Activated CD4-positive, alpha-beta memory T cell treated with anti-CD3 and anti-CD28 coated beads for 36 hours (primary cell): ENCODE measurements at places on chromosomes 16 and 17. TPM values are rescaled to one million over a fixed set of nuclear protein-coding genes. Genes with fewer than 3 reads are reported as not detected.

GRCh38 chr17:64073771-64074703 is 53.6 kb upstream of the ICAM2 start:
- peaks cover 73% of the 10 kb centered on the region for H3K36me3 ChIP-seq
- no peak for DNase-seq
- H3K27me3 ChIP-seq: no peaks in the 10 kb centered on the region
- no peak overlapping the region for H3K4me3 ChIP-seq
- H3K27ac ChIP-seq: no peak overlapping the region

DNA sequence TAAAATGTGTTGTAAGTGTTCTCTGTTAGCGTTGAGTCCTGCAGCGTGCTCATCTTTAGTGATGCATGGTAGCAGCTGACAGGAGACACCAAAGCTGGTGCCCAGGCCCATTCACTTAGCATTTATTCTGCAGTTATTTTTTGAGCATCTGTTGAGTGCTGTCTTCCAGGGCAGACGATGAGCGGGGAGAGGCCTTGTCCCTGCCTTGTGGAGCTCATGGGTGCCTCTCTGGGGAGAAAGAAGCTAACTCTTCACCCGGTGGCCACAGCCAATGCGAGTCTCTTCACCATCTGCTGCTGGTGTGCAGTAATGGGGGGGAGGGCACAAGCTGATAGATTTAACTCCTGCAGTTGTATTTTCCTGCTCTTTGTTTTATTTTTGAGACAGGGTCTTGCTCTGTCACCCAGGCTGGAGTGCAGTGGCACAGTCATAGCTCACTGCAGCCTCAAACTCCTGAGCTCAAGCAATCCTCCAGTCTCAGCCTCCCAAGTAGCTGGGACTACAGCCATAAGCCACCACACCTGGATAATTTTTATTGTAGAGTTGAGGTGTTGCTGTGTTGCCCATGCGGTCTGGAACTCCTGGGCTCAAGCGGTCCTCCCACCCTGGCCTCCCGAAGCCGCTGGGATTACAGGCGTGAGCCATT is 30.5 kb downstream of the GPT2 start:
- H3K4me3 ChIP-seq: no peak overlapping the region
- H3K27me3 ChIP-seq: no peaks in the 10 kb centered on the region
- H3K27ac ChIP-seq: no peak overlapping the region
- peaks cover 15% of the 10 kb centered on the region for H3K4me1 ChIP-seq
- peaks cover 22% of the 10 kb centered on the region for H3K36me3 ChIP-seq

- peak overlapping the region; percentile 30 for H3K4me3 ChIP-seq
- DNase-seq: no peak
- H3K4me1 ChIP-seq: peaks cover 8% of the 10 kb centered on the region
- no peaks in the 10 kb centered on the region for H3K36me3 ChIP-seq
Observed at GRCh38 chr17:68599552-68600066, 1.6 kb downstream of the FAM20A start.

- peak; percentile 91 for DNase-seq
- peak overlapping the region; percentile 34 for H3K4me3 ChIP-seq
- H3K27ac ChIP-seq: peak overlapping the region; percentile 92
- peaks cover 46% of the 10 kb centered on the region for H3K4me1 ChIP-seq
- peaks cover 59% of the 10 kb centered on the region for H3K36me3 ChIP-seq
- no peaks in the 10 kb centered on the region for H3K27me3 ChIP-seq
Observed at GRCh38 chr16:69166221-69166833, 20.6 kb upstream of the SNTB2 start.

DNA sequence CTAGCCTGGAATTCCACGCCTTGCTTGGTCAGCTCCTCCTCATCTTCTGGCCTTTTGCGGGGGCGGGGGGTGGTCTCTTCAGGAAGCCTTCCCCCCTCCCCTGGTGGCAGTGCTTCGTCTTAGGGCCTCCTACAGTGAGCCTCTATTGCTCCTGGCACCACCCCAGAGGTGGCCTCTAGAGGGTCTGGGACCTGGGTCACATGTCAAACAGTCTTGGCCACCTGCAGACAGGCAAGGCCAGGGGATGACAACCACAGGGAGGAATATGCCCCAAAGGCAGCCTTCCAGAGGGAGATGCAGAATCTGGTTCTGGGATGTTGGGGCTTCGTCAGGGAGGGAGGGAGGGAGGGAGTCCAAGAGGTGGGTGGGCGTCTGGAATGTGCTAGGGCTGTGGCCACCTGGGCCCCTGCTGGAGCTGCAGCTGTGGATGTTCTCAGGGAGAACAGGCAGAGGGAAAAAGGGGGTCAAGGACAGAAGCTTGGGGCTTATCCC is 50.6 kb downstream of the SMPD3 start:
- H3K27ac ChIP-seq: no peak overlapping the region
- H3K36me3 ChIP-seq: no peaks in the 10 kb centered on the region
- H3K27me3 ChIP-seq: no peaks in the 10 kb centered on the region
- H3K4me1 ChIP-seq: peaks cover 16% of the 10 kb centered on the region

GRCh38 chr16:85607796-85608514 is 5.2 kb upstream of the GSE1 start:
- no peak for DNase-seq
- no peak overlapping the region for H3K4me3 ChIP-seq
- no peak overlapping the region for H3K27ac ChIP-seq
- peaks cover 2% of the 10 kb centered on the region for H3K27me3 ChIP-seq
- H3K36me3 ChIP-seq: no peaks in the 10 kb centered on the region

TAT gene
- not detected for total RNA-seq

ARL5C gene
- total RNA-seq: not detected

CCDC154 gene
- total RNA-seq: 1.5 TPM

GRCh38 chr17:36824678-36825101 is 112.6 kb upstream of the LHX1 start:
- H3K4me1 ChIP-seq: no peaks in the 10 kb centered on the region
- no peak overlapping the region for H3K27ac ChIP-seq
- no peaks in the 10 kb centered on the region for H3K36me3 ChIP-seq
- peaks cover 38% of the 10 kb centered on the region for H3K27me3 ChIP-seq
- no peak for DNase-seq
- H3K4me3 ChIP-seq: no peak overlapping the region

- H3K27me3 ChIP-seq: peaks cover 4% of the 10 kb centered on the region
- H3K4me3 ChIP-seq: no peak overlapping the region
- no peaks in the 10 kb centered on the region for H3K36me3 ChIP-seq
- no peak overlapping the region for H3K27ac ChIP-seq
Observed at GRCh38 chr17:13727441-13728171, 125.9 kb upstream of the HS3ST3A1 start.

GRCh38 chr17:35778641-35779196 is 16.7 kb downstream of the MMP28 start:
- no peak overlapping the region for H3K4me3 ChIP-seq
- no peak for DNase-seq
- H3K27ac ChIP-seq: no peak overlapping the region

GRCh38 chr17:32382526-32383223 is 32.7 kb downstream of the ZNF207 start:
- no peaks in the 10 kb centered on the region for H3K27me3 ChIP-seq
- peak overlapping the region; percentile 5 for H3K27ac ChIP-seq
- H3K36me3 ChIP-seq: peaks cover 32% of the 10 kb centered on the region
- peaks cover 4% of the 10 kb centered on the region for H3K4me1 ChIP-seq
- no peak overlapping the region for H3K4me3 ChIP-seq
- DNase-seq: no peak

CCL17 gene
- 3.1 TPM for total RNA-seq

DNA sequence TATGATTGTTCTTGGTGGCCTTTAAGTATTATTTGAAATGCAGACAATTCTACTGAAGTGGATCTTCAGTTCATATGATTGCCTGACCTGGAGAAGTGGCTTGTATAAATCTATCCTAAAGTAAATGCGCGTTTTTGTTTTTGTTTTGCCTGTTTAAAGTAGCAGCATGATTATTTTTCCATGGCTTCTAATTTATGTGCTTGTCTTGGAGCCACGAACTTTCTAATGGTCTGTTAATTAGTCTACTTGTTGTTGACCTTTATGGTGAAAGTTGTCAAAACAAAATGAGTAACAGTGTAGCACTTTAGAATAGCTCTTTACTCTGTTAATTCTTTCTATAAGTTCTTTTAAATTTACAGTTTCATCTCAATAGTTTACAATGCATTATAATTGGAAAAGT is 1.7 kb downstream of the PRKAR1A start:
- peak overlapping the region; percentile 98 for H3K4me3 ChIP-seq
- peaks cover 46% of the 10 kb centered on the region for H3K4me1 ChIP-seq
- DNase-seq: no peak
- H3K36me3 ChIP-seq: peaks cover 43% of the 10 kb centered on the region

- H3K36me3 ChIP-seq: no peaks in the 10 kb centered on the region
- H3K27me3 ChIP-seq: peaks cover 12% of the 10 kb centered on the region
- DNase-seq: no peak
- no peak overlapping the region for H3K27ac ChIP-seq
Observed at GRCh38 chr16:86052926-86053325, 154.0 kb downstream of the IRF8 start.

DNA sequence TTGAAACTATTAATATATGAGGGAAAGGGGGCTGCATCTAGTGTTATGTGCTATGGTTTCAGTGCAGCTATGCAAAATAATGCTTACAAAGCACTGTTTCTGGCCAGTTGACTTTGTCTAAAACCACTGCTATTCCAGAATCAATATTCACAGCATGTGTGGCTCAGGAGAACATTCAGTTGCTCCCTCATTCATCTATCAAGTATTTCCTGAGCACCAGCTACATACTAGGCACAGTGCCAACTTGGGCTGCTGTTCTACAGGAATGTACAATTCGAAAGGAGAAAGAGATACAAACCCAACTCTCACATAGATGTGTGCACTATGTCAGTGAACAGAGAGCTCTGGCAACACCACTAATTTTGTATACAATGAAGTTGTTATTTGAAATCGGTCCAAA is 183.0 kb downstream of the PHKB start:
- H3K36me3 ChIP-seq: peaks cover 33% of the 10 kb centered on the region
- no peak for DNase-seq
- no peak overlapping the region for H3K27ac ChIP-seq

DNA sequence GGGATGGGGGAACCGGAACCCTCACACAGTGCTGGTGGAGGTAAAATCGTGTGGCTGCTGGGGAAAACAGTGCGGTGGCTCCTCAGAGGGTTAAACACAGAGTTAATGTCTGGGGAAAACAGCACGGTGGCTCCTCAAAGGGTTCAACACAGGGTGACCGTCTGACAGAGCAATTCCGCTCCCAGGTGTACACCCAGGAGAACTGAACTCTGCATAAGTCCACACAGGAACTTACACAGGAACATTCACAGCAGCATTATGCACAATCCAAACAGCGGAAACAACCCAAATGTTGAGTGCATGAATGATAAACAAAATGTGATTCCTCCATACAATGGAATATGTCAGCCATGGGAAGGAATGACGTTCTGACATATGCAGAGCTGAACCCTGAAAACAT is 51.4 kb downstream of the CCDC57 start:
- H3K4me3 ChIP-seq: no peak overlapping the region
- no peaks in the 10 kb centered on the region for H3K4me1 ChIP-seq
- H3K27me3 ChIP-seq: no peaks in the 10 kb centered on the region
- no peak overlapping the region for H3K27ac ChIP-seq

- H3K27me3 ChIP-seq: no peaks in the 10 kb centered on the region
- peaks cover 86% of the 10 kb centered on the region for H3K4me1 ChIP-seq
- H3K27ac ChIP-seq: no peak overlapping the region
- no peak overlapping the region for H3K4me3 ChIP-seq
- DNase-seq: no peak
- peaks cover 8% of the 10 kb centered on the region for H3K36me3 ChIP-seq
Observed at GRCh38 chr17:46152423-46152822, 40.8 kb downstream of the KANSL1 start.

GRCh38 chr16:84150926-84151325 is 5.8 kb downstream of the DNAAF1 start:
- no peak overlapping the region for H3K4me3 ChIP-seq
- H3K36me3 ChIP-seq: no peaks in the 10 kb centered on the region
- no peaks in the 10 kb centered on the region for H3K4me1 ChIP-seq
- peaks cover 7% of the 10 kb centered on the region for H3K27me3 ChIP-seq
- DNase-seq: no peak
- H3K27ac ChIP-seq: no peak overlapping the region

EIF3CL gene
- 53.2 TPM for total RNA-seq

DNA sequence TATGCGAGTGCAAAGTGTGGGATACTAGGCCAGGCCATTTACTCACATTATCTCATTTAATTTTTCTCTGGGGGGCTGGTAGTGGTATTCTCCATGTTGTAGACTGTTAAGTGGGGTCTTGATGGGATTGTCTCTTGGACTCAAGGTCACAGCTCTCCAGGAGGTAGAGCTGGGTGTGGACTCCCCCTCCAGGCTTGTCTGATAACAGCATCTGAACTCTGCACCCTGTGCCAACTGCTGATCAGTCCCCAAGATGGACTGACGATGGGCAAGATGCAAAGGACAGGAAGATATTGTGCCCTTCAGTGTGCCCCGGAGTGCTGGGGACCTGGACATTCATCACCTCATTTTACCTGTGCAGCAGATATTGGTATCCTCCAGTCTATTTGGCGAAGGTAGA is 147.8 kb downstream of the MSI2 start:
- no peak overlapping the region for H3K4me3 ChIP-seq
- DNase-seq: no peak
- no peaks in the 10 kb centered on the region for H3K27me3 ChIP-seq
- H3K36me3 ChIP-seq: peaks cover 20% of the 10 kb centered on the region
- H3K4me1 ChIP-seq: peaks cover 36% of the 10 kb centered on the region

- no peaks in the 10 kb centered on the region for H3K36me3 ChIP-seq
- no peak overlapping the region for H3K4me3 ChIP-seq
- no peaks in the 10 kb centered on the region for H3K4me1 ChIP-seq
- H3K27me3 ChIP-seq: no peaks in the 10 kb centered on the region
- DNase-seq: no peak
- H3K27ac ChIP-seq: no peak overlapping the region
Observed at GRCh38 chr17:52419229-52419641, 260.7 kb upstream of the CA10 start.

DNA sequence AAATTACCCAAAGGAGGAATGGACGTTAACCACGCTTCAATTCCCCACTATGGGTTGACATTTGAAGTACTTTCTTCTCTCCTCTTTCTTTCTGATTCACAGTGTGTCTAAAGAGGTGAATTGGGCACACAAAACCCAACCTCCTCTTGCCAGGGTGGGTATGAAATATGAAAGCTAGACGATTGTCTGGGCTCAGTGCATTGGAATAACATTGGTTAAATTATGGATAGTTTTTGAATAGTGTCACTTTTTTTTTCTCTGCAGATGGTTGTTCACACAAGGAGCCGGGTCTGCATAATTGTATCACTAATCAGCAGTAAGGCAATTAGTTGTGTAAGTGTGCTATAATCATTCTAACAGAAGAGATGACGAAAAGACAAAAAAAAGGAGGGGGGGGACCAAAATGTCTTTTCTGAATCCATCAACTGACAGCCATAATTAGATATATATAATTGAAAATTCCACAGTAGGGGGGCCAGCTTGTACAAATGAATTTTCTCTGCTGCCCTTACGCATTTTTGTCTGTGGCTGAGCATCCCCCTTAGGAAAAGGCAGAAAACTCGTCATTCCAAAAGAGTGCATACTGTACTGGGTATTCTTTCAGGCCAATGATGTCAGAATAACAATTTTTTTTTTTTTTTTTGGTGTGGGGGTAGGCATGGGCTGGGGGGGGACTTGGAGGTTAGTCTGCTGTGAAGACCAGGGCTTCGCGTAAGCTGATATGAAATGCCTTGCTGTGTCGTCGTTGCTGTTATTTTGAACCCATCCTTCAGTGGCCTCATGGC is 307.5 kb upstream of the SALL1 start:
- no peak overlapping the region for H3K27ac ChIP-seq
- H3K36me3 ChIP-seq: no peaks in the 10 kb centered on the region
- no peaks in the 10 kb centered on the region for H3K27me3 ChIP-seq
- DNase-seq: no peak
- no peak overlapping the region for H3K4me3 ChIP-seq
- H3K4me1 ChIP-seq: no peaks in the 10 kb centered on the region
